ENCODE measurements at places on chromosomes 13 and 19. TPM values are rescaled to one million over a fixed set of nuclear protein-coding genes. Genes with fewer than 3 reads are reported as not detected.

TRAPPC6A gene
- 22.8 TPM for total RNA-seq

KLK3 gene
- total RNA-seq, result not detected

KLK12 gene
- total RNA-seq, result not detected

RFPL4A gene
- total RNA-seq, result not detected

SELENOW gene
- total RNA-seq, result 674 TPM

NACC1 gene
- total RNA-seq, result 82.7 TPM

CLEC11A gene
- total RNA-seq, result 6.3 TPM
